Naive B cell (primary cell): ENCODE measurements at places on chromosomes 7 and 10.

DNA sequence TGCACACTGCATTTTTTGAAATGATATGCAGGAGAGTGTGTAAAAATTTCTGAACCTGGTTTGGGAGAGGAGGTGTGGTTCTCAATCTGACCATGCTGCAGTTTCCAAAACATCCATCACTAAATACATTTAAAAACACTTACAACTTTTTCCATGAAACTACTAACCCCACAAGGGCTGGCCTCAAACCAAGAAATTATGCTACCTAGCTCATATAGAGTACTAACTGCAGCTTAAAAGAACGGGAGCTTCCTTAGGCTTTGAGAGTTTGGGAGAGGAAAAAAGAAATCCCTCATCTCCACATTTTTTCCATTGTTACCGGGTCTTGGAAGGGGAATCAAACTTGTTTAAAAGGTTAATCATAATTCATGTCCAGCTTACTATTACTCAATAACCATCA, 214.2 kb downstream of the GLI3 start:
- H3K27me3 ChIP-seq, result peaks cover 21% of the 10 kb centered on the region
- H3K4me1 ChIP-seq, result peaks cover 3% of the 10 kb centered on the region
- H3K36me3 ChIP-seq, result no peaks in the 10 kb centered on the region
- H3K4me3 ChIP-seq, result no peak overlapping the region

DNA sequence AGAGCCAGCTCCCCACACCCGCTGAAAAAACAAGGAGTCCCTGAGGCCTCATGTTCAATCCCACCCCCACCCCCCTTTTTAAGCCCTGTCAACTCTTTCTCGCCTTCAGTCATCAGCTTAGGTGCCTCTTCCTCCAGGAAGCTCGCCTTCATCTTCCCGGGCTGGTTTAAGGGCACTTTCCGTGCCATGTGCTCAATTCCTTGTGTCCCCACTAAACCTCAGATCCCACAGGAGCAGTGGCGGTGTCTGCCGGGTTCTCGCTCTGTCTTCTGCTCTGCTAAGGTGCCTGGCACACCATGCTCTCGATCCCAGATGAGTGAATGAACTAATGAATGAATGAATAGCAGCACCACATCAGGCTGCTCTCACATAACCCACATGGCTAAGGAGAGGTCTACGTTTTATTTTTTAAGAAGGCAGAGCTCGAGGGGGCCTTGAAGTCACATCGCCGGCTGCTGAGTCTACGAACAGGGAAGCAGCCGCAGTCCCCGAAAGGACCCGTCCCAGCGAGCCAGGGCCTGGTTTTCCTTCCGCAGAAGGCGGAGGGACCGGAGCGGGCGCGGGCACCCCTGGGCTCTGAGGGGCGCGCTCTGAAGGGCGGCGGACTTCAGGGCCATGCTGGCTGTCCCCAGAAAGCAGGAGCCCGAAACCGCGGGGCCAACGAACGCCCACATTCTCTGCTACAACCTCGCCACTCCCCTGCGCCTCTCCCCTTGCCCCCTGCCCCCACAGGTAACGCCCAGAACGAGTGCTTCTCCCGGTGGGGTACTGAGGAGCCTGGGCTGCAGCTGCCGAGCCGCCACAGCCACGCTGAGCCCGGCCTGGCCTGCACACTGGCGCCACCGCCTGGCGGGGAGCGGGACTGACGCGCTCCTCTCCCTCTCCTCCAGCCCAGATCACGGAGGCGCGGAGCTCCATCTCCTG, 73.4 kb upstream of the KCNMA1 start:
- H3K4me1 ChIP-seq, result peaks cover 5% of the 10 kb centered on the region
- no peaks in the 10 kb centered on the region for H3K36me3 ChIP-seq
- no peak overlapping the region for H3K27ac ChIP-seq
- peaks cover 25% of the 10 kb centered on the region for H3K27me3 ChIP-seq

DNA sequence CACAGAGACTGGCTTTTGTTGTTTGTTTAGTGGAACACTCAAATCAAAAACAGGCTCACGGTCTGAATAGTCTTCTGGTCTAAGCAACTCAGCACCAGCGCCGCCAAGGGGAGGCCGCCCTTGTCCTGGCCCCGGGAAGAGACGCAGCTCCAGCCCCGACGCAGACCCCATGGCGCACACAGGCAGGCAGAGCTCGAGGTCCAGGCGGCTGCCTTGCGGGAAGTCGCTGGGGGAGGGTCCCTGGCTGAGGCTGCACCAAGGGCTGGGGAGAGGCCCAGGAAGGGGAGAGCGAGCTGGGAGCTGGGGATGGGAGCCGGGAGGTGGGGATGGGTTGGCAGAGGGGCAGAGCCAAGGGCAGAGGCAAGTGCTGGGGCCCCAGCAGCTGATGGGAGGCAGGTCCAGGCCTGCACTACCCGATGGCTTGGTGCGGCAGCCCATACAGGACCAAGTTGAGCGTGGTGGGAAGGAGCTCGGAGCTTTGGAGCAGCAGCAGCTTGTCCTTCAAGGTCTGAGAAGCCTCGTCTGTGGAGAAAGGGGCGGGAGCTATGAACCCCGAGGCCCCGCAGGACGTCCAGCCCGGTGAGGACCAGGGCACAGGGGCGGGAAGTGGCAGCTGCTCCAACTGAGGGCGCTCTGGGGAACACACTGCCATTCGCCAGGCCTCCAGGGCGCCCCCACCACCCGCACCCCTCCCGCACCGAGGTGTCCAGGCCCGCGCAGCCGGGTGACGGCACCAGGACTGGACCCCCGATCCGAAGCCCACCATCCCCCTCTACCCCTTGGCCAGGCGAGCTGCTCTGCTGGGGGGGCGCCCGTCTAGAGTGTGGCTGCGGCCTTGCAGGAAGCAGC, 22.7 kb upstream of the NKX6-2 start:
- H3K36me3 ChIP-seq, result no peaks in the 10 kb centered on the region
- no peak overlapping the region for H3K4me3 ChIP-seq
- no peak for DNase-seq

DNA sequence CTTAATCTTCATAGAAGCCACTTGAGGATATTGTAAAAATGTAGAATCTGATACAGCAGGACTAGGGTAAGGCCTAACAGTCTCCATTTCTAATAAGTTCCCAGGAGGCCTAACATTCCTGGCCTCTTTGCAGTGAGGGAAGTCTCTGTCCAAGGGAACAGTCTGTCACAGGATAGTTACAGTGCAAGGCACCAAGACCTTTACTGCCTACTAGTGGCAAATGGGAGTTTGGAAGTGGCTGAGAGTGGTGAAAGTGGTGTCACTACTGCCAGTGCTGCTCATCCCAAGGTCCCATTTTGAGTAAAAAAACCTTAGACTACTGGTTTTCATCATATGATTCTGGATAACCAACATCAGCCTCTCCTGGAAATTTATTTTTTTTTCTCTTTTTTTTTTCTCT, 619.5 kb upstream of the SEMA3D start:
- no peak for DNase-seq
- H3K36me3 ChIP-seq, result no peaks in the 10 kb centered on the region
- no peaks in the 10 kb centered on the region for H3K27me3 ChIP-seq
- H3K27ac ChIP-seq, result no peak overlapping the region

- no peaks in the 10 kb centered on the region for H3K27me3 ChIP-seq
- no peak overlapping the region for H3K4me3 ChIP-seq
- H3K27ac ChIP-seq, result no peak overlapping the region
- H3K4me1 ChIP-seq, result no peaks in the 10 kb centered on the region
Observed at GRCh38 chr7:117596134-117596533, 116.3 kb downstream of the CFTR start.
